Esophagus squamous epithelium (tissue), 5 donors: ENCODE measurements at places on chromosomes 3 and 15.

DNA sequence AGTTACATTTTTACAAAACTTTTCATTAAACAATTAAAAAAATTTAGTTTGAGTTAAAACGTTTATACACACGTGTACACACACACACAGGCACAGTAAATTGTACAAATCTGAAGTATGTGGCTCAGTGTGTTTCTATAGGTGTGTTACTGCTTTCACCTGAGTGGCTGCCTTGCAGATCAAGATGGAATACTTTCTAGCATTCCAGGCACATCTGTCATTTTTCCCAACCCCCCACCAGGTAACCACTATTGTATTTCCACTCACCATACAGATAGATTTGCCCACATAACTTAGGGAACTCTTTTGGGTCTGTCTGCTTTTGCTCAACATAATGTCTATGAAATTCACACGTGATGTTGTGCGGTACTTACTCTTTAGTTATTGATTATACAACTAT is 141.1 kb downstream of the PTPRG start:
- DNase-seq, result no peak

DNA sequence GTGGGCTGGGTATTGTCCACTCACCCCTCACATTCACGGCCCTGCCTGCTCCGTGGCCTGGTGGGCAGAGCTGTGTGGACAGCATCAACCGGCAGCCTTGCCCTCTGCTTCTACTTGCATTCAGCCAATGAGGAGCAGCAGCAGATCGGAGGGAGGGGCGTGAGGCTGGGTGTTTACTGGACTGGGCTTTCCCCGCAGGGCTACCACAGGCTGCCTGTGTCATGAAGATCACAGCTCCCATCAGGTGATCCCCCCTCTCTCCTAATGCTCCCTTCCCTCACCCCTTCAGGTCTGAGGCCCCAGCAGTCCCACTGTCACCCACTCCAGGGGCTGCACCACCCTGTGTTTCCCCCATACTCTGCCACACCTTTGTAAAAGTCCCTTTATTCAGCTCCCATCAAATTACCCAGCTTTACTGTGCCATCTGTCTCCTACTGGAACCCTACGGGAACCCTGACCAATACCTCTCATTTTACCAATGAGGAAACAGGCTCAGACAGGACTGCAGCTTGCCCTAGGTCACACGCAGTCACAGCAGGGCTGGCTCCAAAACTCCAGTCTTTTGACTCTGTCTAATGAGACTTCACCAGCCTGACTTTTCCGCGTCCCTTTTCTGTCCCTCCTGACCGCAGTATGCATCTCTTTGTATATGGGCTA is 81.1 kb downstream of the MEGF11 start:
- DNase-seq, result no peak

DNA sequence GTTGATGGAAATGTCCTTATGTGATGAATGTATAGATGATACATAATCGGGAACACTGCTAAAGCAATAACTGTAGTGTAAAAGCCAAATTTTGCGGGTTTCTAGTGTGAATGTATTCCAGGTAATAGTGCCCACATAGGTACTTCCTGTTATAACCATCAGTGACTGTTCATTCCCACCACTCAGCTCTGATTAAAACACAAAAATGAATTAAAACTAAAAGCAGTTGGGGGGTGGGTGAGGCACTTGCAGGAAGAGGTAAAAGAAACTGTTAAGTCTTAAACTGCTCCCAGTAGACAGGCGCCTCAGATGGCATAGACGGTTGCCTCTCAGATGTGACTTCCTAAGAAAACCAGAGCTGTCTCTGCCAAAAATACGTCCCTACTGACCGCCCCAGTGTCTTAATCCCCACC is 893 bp upstream of the MTHFS start:
- no peak for DNase-seq

DNA sequence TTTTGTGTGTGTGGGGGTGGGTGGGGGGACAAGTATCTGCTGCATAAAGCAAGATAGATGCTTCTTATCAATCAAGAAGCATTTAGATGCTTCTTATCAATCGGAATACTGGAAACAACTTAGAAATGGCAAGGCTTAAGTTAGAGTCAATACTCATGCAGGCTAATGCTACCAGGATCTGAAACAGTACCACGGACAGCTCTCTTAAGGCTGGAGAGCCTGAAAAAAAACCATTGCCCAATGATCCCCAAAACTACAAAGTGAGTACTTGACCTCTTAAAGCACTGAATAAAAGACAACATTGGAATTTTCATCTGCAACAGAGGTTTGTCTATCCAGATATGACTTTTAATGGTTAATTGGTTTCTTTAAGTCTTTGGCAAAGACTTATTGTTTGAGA is 262.3 kb downstream of the GAP43 start:
- DNase-seq, result no peak

DNA sequence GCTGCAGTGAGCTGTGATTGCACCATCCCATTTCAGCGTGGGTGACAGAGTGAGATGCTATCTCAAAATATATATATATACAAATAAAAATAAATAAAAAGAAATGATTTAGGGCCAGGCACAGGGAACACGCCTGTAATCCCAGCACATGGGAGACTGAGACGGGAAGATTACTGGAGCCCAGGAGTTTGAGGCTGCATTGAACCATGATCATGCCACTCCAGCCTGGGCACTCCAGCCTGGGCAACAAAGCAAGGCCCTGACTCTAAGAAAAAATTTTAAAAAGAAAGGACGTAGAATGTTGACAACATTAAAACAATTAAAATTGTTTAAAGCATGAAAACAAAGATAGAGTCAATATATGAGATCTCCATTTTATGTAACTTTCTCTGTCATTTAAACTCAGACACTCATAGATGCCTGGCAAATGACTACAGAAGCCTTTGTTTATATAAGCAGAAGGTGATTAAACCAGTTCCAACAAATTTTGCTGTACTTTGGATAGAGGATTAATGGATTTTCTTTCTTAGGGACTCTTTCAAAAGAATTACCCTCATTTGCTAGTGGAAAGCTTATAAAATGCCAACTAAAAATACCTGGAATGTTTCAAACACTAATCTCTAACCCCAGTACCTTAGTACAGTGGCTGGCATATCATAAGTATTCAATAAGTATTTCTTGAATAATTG is 10.7 kb upstream of the TRPM7 start:
- DNase-seq, result no peak

DNA sequence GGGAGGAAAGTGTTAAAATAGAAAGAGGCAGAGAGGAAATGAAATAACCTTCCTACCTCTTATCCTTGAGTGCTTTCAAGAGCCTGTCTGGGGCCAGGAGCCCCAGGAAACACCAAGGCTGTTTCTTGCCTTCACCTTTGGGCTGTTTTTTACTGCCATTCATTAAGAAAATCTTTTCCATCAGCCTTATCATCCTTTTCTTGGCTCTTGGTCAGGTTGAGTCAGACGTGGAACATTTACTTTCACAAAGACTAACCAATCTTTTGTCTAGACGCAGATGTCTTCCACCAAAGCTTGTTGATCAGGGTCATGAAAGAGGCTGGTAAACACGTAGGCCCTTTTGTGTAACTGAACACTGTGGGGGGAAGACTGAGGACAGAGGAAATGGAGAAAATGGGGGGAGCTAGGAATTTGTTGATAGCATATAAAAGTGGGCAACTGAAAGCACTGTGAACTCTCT is 151.0 kb upstream of the THBS1 start:
- no peak for DNase-seq

DNA sequence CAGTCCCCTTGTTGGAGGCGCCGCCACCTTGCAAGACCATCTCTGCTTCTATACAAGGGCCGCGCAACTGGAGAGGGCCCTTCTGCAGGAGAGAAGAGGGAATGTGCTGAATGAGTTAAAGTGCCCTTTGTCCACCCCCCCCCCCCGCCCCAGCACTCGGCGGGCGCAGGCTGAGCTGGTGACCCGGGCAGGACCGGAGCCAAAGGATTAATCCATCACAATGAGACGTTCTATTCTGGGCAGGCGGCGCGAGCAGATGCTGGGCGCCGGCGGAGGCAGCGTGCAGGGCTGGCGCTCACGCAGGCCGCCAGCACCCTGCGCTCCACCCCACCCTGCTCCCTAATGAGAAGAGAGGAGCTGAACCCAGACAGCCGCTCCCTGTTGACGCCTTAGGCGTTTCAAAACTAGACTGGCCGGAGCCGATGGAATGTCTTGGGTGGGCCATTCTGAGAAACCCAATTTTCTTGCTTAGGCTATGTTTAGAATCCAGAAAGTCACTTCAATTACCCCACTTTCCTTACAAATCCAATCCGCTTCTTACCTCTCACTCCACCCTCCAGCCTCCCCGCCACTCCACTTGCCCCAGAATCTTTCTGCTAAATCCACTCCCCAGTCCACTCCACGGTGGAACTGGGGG is 32.9 kb downstream of the GJD2 start:
- DNase-seq, result no peak

DNA sequence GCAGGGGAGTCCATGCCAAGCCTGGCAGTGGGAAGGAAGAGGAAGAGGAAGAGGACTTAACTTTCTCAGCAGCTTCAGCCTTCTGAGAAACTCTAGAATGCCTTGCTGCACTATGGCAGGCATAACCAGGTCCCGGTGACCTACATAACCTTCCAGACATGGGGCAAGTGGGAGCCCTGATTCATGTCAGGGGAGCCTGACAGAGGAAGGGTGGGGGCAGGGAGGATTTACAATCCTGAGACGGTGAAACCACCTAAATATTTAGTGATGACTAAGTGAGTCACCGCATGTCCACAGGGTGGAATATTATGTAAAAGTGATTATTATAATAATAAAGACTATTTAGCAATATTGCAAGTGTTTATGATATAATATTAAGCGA is 46.7 kb downstream of the AMOTL2 start:
- DNase-seq, result no peak

DNA sequence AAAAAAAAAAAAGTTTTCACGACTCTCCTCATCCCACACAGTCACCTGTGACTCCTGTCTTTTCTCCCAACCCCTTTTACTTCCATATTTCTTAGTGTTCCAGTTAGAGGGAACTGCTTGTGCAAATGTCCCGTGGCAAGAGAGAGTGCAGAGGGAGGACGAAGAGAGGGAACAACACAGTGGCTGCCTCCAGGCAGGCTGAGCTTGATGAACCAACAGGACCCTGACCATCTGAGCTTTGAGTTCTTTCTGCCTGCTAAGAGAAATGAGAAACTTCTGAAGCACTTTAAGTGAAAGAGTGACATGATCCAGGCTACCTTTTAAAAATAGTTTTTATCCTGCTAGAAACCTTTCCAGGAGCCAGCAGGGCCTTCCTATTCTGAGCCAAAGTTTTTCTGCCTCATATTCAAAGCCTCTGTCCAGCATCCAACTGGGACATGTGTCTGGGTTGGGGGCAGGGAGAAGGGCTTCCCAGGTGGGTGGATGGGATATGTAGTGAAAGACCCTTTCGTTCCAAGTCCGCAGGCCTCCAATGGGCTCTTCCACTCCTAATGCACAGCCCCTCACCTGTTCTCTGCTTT is 239.9 kb downstream of the OPA1 start:
- DNase-seq, result no peak
